ENCODE measurements at places on chromosomes 3 and 15.

GRCh38 chr15:93244696-93245660, 156.0 kb upstream of the RGMA start:
- no peak for DNase-seq

GRCh38 chr3:15556512-15556911, 35.0 kb upstream of the COLQ start:
- DNase-seq = no peak

- DNase-seq = no peak
These were observed 472.1 kb downstream of the SOX2 start for GRCh38 chr3:182183716-182184430.

- DNase-seq = no peak
These were observed 172.6 kb downstream of the IL5RA start for GRCh38 chr3:2937592-2937991.

- no peak for DNase-seq
These were observed 214.5 kb upstream of the HES1 start for GRCh38 chr3:193921465-193921864.

- no peak for DNase-seq
These were observed 1.8 kb upstream of the LARP6 start for GRCh38 chr15:70855764-70856163.

GRCh38 chr3:69129531-69129930, 7.1 kb upstream of the LMOD3 start:
- no peak for DNase-seq

DNA sequence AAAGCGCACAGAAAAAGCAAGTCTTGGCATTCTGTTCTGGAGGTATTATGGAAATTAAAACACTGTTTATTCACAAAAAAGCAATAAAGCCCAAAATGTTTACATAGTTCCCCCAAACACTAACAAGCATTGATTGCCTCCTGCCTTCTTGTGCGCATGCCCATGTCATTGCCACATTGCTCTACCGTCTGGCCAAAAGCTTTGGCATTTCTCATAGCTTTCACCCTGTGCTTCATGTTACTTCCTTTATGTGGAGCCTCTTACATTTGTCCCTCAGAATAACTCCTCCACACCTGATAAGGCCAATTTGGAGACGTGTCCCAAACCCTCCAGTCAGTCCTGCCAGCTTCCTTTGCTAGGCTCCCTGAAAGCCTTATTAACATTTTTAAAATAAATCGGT, 680.8 kb downstream of the GBE1 start:
- no peak for DNase-seq

DNA sequence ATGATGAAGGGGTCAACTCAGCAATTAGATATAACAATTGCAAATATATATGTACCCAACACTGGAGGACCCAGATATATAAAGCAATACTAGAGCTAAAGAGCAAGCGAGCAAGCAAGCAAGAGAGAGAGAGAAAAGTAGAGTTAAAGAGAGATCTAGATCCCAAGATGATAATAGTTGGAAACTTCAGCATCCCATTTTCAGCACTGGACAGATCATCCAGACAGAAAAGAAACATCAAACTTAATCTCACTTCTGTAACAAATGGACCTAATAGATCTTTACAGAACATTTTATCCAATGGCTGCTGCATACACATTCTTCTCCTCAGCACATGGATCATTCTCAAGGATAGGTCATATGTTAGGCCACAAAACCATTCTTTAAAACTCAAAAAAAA, 23.2 kb downstream of the PEAK1 start:
- DNase-seq = no peak

- no peak for DNase-seq
These were observed 59.9 kb downstream of the ABHD2 start for GRCh38 chr15:89148126-89148525.

DNA sequence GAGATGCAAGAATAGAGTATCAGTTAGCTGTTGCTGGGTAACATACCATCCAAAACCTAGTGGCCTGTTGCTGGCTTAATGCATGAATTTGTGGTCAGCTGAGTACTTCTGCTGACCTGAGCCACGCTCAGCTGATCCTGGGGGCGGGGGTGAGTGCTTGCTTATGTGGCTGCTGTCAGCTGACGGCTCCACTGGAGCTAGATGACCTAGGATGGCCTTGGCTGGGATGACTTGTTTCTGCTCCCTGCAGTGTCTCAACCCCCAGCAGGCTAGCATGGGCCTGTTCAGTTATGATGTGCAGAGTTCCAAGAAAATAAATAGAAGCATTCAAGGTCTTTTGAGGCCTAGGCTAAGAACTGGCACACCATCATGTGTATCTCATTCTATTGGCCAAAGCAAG, 63.9 kb downstream of the FBLN2 start:
- no peak for DNase-seq

DNA sequence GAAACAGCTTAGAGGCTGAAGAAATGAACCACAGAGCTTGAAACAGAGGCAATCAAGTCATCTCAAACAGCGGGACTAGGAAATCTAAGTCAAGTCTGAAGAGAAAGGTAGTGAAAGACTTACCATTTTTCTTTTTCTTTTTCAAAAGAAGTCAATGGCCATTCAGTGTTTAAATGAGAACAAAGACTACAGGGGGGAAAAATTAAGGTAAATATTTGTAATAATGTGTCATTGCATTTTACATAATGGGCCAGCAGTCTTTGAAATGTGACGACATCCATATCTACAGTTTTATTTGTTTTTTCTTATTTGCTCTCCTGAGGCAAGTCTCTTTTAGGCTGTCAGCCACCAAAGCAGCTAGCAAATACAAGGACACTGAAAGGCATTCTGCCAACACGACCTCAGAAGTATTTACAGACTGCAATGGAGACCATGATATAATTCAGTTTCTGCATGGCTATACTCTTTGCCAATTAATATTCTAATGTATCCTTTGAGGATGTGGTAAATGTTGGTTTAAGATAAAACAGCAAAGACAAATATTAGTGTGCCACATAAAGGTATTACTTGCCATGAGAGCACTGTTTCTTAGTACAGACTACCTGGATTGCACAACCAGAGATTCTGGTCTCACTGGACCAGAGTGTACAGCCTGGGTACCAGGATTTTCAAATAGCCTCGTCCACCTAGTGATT, 307.0 kb upstream of the THBS1 start:
- DNase-seq = no peak

DNA sequence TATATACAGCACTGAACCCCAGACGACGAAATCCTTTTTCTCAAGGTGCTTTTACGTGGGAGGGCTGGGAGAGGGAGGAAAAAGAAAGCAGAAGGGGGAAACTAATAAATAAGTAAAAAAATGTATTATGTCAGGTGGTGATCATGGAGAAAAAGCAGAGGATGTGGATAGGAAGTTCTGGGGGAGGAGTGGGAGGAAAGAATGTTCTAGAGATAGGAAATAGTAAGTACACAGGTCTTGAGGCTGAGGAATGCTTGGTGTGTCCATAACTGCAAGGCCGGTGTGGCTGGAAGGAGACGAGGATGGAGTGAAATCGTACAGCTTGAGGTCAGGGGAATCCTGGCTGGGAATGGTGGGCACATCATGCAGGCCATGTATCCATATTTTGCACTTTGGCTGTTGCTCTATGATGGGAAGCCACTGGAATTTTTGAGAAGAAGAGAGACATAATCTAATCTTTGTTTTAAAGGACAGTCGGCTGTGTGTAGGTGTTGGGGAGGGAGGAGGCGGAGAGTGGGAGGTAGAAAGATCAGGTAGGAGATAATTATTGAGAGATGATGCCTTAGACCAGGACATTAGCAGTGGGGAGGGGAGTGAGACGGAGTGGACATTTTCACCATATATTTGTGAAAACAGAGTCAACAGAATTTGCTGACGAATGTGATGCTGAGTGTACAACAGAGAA, 1.8 kb upstream of the UBE2E2 start:
- no peak for DNase-seq

- no peak for DNase-seq
These were observed 375 bp downstream of the CLCN2 start for GRCh38 chr3:184360929-184361531.

DNA sequence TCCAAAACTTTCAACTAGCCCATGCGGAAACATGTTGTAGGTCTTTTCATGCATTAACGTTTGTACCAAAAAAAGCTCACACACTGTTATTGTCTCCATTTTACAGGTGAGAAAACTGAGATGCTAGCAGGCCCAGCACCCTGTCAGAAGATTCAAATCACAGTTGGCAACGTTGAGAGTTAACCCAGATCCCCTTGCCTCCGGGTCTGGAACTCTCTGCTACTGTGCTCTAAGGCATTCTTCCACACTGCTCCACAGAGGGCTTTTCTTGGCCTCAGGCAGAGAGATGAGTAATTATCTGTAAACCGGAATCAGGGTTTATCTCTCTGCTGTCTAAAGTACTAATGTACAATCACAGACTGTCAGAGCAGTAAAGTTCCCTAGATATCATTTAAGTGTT, 186.0 kb upstream of the LPP start:
- no peak for DNase-seq

DNA sequence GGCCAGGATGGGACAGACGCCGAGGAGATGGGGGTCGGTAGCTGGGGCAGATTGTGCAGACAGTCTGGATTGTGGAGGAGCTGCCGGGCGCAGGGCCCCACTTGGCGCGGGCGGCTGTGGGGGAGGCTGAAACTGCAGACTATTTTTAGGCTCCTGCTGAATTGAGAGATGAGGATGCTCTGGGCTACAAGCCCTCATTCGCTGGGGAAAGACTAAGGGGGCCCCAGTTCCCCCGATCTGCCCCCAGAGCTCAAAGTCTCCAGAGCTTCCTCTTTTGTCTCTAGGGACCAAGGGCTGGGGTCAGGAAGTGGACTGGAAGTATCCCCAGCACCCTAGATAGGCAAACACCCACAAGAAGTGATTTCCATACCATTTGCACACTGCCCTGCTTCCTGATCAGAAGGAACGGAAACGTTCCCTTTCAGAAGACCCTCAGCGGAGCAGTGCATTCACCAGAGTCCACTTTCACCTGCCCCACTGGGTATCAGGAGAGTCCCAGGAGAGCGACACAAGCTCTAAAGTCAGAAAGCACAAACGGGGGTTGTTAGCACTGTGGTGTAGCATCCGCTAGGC, 29.7 kb downstream of the SEMA7A start:
- DNase-seq = no peak
